Metanephros (tissue), 2 donors: ENCODE measurements at places on chromosomes 1 and 21. TPM values are rescaled to one million over a fixed set of nuclear protein-coding genes. Genes with fewer than 3 reads are reported as not detected.

Gene MXRA8
- 142 TPM for total RNA-seq

Gene SPAG17
- 6.3 TPM for total RNA-seq

Gene ADAMTSL4
- 28.2 TPM for total RNA-seq

Gene DENND2C
- total RNA-seq, result 5.8 TPM

Gene SPRR2G
- not detected for total RNA-seq

Gene HMCN1
- 45.3 TPM for total RNA-seq

Gene TMEM63A
- total RNA-seq, result 70.2 TPM

Gene PRKCZ
- 18.8 TPM for total RNA-seq

Gene SAMD13
- 3.0 TPM for total RNA-seq

Gene OR2T35
- total RNA-seq, result not detected

Gene RPTN
- total RNA-seq, result not detected

Gene APCS
- not detected for total RNA-seq

Gene POLR3C
- 23.2 TPM for total RNA-seq

Gene FCRL4
- total RNA-seq, result not detected

Gene SEMA4A
- total RNA-seq, result 20.3 TPM

Gene PGLYRP3
- total RNA-seq, result not detected

Gene PRKAA2
- total RNA-seq, result 30.1 TPM

Gene MPZ
- total RNA-seq, result 8.2 TPM

Gene OR2T8
- total RNA-seq, result not detected

Gene SLC45A1
- 2.0 TPM for total RNA-seq
